ENCODE measurements at places on chromosomes 1 and 21. TPM values are rescaled to one million over a fixed set of nuclear protein-coding genes. Genes with fewer than 3 reads are reported as not detected.

The C4BPB gene
- 0.27 TPM for total RNA-seq

The OR10Z1 gene
- not detected for total RNA-seq

The TMEM200B gene
- total RNA-seq: not detected

The PIK3R3 gene
- 0.32 TPM for total RNA-seq
